ENCODE measurements at places on chromosomes 16 and 17.

- no peak for DNase-seq
Measured at GRCh38 chr16:8676737-8677375, 2.4 kb downstream of the ABAT start.

- DNase-seq, result no peak
Measured at GRCh38 chr16:51797669-51798259, 646.7 kb upstream of the SALL1 start.

DNA sequence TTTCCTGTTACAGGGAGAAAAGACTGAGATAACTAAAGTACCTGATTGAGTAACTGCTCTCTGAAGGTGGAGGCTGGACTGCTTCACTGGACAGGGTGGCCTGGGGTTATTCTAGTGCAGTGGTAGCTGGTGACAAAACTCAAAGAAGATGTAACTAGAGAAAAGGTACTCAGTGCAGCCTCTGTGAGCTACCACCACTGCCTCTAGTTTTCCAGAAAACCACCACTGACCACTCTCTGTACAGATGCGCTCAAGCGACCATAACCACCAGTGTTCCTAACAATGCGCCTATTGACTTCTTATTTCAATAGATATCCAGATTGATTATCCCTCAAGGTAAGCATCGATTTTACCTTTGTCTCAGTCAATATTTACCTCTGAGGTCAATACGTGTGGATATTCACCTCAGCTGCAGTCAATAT is 492.2 kb downstream of the WWOX start:
- no peak for DNase-seq

DNA sequence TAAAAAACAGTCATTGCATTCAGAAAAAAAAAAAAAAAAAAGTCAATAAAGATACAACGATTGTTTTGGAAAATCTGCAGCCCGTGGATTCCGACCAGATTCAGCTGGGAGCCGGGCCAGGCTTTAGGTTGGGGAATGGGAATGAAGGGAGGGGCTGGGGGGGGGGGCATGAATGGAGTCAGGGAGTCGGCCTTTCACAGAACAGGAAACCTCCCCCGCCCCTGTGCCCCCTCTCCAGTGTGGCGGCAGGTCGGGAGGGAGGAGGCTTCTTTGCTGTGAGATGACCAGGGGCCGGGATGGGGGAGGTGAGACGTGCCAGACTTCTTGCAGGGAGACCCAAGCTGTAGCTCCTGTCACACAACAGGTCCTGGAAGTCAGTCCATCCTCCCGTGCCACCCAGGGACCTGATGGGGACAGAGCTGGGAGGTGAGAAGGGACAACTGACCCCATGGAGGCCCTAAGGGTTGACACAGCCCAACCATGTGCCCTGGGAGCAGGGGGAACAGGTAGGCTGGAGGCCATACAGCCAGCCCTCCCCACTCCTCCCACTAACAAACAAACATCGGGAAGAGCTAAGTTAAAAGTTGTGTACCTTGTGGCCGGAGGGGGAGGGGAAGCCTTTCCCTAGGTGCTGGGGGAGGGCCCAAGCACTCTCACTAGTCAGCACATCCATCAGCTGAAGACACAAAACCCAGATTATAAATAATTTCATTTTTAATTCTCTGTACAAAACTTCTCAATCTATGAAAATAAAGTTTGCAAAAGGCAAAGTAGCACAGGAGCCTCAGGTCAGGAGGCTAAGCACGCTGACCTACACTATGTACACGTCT is 25.2 kb downstream of the SREBF1 start:
- DNase-seq, result peak; percentile 17

DNA sequence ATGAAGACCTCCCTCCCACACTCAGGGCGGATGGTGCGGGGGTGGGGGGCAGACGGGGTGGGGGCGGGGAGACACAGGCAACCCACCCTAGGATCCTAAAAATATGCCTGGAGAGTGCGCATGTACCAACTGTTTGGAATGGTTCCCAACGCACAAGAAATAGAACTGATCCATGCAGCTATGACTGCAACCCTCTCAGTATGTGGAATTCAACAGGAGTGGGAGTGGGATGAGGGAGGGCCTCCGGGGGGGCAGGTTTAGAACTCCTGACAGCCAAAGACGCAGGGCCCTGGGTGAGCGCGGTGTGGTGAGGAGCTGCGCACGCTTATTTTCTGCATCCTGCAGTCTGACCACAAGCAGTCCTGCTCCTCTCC is 1.1 kb upstream of the P2RX5 start:
- DNase-seq, result no peak

DNA sequence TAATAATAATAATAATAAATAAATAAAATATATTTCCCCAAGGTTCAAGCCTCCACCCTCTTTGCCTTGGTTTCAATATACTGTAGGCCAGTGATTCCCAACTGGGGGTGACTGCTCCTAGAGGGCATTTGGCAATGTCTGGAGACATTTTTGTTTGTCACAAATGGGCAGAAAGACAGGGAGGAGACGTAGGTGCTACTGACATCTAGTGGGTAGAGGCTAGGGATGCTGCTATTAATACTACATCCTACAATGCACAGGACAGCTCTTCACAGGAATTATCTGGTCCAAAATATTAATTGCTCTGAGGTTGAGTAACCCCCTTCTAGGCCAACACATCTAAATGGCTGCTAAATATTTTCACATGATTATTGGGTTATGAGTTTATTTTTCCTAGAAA is 12.8 kb upstream of the PRR14 start:
- DNase-seq, result peak; percentile 70

DNA sequence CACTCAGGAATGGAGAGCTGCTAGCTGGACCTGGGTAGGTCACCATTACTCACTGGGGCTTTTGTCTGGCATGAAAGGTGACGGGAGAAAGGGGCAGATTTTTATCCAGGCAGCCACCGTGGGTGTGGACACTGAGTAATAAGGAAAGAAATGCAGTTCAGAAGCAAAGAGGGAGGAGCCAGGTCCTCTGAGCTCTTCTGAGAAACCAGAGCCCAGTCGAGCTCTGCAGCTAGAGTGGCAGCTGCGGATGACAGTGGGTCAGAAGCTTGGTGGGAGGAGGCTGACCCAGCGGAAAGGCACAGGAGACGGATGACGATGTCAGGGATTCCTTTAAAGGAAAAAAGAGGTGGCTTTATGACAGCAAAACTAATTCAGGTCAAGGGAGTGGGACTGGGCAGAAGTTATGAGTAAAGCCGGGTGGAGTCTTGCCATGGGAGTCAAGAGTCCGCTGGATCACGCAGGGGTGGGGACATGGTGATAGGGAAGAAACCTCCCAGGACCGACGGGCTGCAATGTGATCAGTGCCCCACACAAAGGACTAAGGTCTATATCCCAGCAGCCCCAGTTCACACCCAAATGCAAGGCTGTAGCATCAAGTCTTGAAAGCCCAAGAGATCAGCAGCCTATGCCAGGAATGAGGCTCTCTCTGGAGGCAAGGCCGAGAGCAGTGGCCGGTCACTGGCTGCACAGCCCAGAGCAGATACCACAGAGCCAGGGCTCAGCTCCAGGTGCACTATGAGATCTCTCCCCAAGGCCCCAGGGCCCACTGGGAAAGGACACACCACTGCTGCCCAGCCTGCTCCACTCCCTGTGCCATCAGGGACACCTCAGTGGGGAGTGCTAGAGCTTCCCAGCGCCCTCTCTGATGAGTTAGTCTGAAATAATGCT is 6.3 kb upstream of the MNT start:
- peak; percentile 95 for DNase-seq

- no peak for DNase-seq
Measured at GRCh38 chr16:64168371-64168770, 953.5 kb downstream of the CDH11 start.

- DNase-seq, result peak; percentile 37
Measured at GRCh38 chr16:9072806-9073341, 18.6 kb upstream of the HAPSTR1 start.
